ENCODE measurements at places on chromosomes 7 and 10.

DNA sequence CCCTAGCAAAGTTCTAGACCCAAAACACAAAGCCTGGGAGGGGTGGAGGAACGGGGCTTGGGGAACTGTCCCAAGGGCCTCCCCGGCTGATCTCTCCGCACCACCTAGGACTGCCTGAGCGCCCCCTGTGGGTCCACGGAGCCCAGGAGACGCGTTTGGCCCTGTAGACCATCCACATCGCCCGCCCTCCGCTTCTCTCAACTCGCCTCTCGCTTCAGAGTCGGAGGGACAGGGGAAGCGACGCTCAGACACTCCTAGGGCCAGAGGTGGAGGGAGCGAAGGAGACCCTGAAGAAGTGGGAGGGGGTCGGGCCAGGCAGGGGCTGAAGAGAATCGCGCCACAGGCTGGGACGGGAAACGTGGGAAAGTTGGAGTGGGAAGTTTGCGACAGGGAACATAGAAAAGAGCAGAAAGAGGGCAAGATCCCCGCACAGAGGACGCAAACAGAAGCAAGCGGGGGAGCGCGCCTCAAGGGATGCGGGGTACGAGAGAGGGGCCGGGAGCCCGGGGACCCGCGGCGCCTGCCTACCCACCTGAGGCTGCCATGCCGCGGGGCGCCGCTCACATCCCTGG is 378 bp downstream of the PIK3AP1 start:
- DNase-seq, result peak; percentile 56

- no peak for DNase-seq
Observed at GRCh38 chr7:21671859-21672258, 129.0 kb downstream of the DNAH11 start.

DNA sequence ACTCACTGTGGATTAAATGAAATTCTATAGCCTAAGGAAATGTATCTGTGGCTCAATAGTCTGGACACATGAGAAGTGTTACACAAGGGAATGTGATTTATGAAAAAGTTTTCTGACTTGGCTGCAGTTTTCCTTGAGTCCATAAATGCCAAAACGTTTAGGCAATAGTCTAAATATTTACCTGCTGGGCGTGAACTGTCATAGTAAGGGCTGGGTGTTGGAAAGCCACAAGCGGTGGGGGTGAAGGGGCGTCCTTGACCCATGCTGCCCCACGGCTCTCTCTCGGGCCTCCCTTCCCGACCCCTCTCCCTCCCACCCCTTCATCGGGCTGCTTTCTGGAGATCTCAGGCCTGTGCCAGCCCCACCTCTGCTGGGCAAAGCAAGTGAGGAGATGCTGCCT is 223.7 kb downstream of the BUB3 start:
- no peak for DNase-seq

- no peak for DNase-seq
Observed at GRCh38 chr7:1536743-1537534, 6.4 kb downstream of the MAFK start.

GRCh38 chr7:84095971-84096370 is 98.6 kb downstream of the SEMA3A start:
- no peak for DNase-seq

- DNase-seq, result no peak
Observed at GRCh38 chr10:17115683-17116082, 13.9 kb downstream of the CUBN start.

- DNase-seq, result no peak
Observed at GRCh38 chr7:3416453-3416852, 115.4 kb downstream of the SDK1 start.

- no peak for DNase-seq
Observed at GRCh38 chr7:79182283-79182682, 271.2 kb downstream of the MAGI2 start.

- DNase-seq, result no peak
Observed at GRCh38 chr7:155951554-155952158, 139.4 kb upstream of the SHH start.

DNA sequence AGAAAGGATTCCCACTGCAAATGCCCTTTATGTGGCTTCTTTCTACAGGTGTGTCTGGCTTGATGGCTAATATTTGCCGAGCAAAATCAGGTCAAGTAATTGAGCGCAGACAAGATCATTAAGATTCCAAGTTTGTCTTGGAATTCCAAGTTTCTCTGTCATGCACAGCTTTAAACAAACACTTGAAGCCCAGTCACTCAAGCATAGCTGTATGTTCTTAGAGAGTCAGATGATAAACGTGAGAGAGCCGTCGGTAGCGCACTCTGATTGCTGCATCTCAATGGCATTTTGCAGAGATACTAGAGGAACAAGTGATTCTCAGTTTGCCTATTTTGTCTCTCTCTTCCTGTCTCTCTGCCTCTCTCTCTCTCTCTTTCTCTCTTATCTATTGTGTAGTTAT is 658 bp downstream of the DMBT1 start:
- DNase-seq, result no peak

GRCh38 chr10:4596951-4597350 is 229.1 kb upstream of the AKR1E2 start:
- no peak for DNase-seq

- peak; percentile 49 for DNase-seq
Observed at GRCh38 chr7:43584195-43584586, 1.3 kb downstream of the STK17A start.

DNA sequence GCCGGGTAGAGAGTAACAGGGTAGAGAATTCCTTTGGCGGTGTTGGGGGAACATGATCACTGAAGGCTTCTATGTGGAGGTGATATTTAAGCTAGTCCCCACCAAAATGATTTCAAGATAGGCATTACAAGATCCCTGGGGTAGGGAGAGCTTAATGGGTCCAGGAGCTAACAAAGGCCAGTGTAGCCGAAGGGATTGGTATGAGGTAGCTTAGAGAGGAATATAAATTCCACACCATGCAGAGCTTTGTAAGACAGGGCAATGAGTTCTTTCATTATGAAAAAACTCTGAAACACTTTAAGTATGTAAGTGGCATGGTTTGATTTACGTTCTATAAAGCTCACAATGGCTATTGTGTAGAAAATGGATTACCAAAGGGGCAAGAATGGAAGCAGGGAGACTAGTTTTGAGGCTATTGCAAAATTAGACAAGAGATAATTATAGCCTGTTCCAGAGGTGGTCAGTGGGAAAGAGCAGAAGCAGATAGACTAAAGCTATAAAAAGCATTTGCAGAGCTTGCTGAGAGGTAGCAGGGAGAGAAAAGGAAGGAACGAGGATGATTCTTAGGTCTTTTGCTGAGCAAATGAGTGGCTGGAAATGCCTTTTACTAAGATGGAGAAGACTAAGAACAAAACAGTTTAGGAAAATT is 119.7 kb upstream of the SLC25A13 start:
- DNase-seq, result no peak

GRCh38 chr7:152870106-152870693 is 110.6 kb downstream of the ACTR3B start:
- DNase-seq, result no peak

DNA sequence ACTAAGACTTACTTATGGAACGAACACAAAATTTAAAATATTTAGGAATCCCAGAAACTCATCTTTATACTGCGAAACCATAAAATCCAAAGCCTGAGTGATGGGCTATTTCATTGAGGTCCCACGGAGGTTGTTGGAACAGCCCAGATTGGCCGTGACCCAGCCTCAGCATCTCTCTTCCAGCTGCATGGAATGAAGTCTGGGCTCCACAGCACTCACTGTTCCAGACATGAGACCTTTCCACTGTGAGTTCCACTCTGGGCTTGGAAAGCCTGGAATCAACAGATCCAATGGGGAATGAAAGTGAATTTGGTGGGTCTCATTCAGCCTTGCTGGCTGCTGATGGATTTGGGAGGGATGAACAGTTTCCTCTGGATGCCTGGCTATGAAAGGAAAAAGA is 184.9 kb downstream of the EMX2 start:
- no peak for DNase-seq

- DNase-seq, result no peak
Observed at GRCh38 chr7:157136372-157136771, 2.4 kb upstream of the UBE3C start.

DNA sequence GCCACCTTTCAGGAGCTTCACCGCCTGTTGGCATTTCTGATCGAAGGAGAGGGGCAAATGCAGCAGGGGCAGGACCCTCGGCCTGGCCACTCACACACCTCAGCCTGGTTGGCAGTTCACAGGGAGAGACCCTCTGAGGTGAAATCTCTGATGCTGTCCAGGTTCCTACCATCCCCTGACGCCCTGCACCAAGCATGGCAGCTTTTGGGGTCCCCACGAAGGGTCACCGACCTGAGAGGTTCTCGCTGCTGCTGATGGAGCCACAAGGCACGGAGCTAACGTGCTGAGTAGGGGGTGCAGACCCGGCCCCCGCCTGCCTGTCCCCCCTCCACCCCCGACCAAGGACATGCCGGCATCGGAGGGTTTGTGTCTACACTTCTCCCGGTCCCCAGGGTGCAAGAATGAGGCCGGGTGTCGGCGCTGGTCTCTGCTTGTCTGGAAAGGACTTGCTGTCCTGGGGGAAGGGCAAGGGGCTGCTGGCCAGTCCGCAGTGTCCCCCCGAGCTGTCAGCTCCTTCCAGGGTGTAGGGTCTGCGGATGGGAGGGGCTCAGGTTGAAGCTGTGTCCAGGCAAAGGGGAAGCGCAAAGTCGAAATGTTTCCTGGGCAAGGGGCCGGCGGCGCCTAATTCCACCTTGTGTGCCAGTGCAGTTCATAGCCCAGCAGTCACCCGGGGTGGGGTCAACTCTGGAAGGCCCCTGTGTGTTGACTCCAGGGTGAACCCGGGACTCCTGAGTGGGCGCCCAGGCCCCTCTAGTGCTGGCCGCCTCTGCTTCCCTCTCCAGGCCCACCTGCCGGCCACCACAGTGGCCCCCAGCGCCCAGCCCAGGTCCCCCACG is 132.6 kb downstream of the DNAJB6 start:
- DNase-seq, result no peak

- DNase-seq, result peak; percentile 38
Observed at GRCh38 chr10:132616170-132616995, 78.8 kb downstream of the INPP5A start.

GRCh38 chr7:21867226-21867625 is 78.5 kb downstream of the CDCA7L start:
- DNase-seq, result no peak

- DNase-seq, result no peak
Observed at GRCh38 chr7:84697506-84697905, 489.4 kb downstream of the SEMA3D start.

DNA sequence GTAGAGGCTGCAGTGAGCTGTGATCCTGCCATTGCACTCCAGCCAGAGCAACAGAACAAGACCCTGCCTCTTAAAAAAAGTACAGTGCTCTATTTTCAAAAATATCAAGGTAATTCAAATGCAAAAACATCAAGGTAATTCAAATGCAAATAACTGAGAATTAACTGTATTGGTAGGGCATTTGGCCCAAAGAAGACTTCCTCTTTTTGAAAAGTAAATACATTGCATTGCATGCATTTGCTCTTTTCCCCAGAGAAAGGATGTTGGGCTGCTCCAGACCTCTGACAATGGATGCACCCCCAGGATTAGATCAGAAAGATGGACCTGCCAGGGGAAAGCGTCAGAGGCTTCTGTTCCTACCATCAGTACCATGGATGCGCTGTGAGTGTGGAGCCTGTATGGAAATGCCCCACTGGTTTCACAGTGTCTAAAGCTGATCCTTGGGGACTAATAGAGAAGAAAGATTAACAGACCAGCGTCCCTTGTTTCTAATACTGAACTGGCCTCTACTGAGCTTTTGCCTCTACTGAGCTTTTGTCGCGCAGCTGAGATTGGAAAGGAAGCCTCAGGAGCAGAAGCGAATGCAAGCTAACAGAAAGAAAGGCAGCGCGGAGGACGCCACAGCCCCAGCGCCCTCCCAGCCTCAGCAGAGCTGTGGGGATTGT is 93.5 kb upstream of the LYZL2 start:
- DNase-seq, result no peak

- no peak for DNase-seq
Observed at GRCh38 chr10:18829259-18829658, 170.0 kb downstream of the ARL5B start.

DNA sequence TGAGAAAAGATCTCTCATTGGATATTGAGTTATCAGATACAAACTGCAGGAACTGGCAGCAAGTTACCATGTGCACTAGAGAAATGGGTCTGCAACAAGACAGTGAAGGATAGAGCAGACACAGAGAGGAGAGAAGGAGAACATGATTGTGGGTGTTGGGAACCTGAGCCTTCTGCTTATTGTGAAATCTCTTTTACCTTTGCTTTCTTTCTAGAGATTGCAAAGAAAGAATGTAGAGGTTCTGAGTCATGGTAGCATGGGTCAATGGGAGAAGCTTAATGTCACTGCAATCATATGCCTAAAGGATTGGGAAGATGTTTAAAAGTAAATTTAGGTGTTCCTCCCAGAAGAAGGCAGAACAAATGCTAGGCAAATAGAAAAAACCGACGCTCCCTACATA is 821.4 kb downstream of the CCSER2 start:
- DNase-seq, result no peak

- no peak for DNase-seq
Observed at GRCh38 chr7:45055016-45055415, 33.8 kb downstream of the NACAD start.

DNA sequence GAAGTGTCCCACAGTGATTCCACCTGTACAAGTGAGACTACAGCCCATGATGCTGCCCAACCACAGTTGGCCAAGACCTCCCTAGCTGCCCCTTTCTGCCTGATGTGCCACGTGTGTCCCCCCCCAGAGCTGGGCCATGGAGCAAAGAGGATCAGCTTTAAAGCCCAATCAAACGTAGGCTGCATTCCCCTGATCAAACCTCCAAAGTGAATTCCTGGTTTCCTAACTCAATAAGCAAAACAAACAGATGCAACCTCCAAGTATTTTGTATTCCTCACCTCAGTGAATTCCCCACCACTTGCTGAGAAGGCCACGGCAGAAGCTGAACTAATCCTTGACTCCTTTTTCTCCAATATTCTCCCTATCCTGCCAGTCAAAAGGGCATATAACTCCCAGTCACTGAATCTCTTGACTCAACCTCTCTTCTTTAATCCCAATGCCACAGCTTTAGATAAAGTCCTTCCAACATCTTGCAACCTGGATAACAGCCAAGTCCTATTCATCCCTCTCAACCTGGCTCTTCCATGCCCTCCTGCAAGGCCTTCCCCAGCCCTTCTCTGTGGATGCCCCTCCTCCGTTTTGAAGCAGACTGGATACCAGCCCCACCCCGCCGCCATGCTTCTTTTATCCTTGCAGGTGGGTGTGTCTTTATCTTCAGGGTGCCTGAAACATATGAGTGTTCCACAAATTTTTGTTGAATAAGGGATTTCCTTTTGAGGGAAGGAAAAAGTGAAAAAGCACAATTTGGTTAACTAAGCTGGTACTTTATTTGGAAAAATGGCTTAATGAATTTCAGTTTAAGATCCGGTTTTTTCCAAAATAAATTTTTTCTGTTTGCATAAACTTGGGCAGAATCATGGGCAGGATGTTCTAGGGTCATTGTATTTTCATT is 285.2 kb upstream of the MKLN1 start:
- no peak for DNase-seq

DNA sequence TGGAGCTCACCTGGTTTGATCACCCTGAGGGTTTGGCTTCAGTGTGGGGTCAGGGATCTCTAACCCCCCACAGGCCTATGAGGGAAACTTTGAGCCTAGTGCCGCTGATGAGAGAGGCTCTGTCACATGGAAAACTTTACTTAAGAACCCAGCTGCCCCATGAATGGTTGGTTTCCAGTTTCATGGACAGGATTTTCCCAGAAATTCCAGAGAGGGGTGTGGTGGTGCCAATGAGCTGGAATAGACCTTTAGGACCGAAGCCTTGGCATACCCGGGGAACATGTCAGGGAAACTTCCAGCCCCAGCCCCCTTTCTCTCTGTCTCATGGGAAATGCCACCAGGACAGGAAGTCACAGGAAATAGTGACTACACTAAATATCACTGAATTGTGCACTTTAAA is 36.9 kb downstream of the AKR1B1 start:
- no peak for DNase-seq

GRCh38 chr10:51896849-51897248 is 197.5 kb upstream of the CSTF2T start:
- no peak for DNase-seq
